ENCODE measurements at places on chromosomes 13 and 19.

- DNase-seq = no peak
These were observed 32.0 kb downstream of the RUBCNL start for GRCh38 chr13:46355088-46355468.

- no peak for DNase-seq
These were observed 426.1 kb upstream of the KLF12 start for GRCh38 chr13:74560325-74560724.

DNA sequence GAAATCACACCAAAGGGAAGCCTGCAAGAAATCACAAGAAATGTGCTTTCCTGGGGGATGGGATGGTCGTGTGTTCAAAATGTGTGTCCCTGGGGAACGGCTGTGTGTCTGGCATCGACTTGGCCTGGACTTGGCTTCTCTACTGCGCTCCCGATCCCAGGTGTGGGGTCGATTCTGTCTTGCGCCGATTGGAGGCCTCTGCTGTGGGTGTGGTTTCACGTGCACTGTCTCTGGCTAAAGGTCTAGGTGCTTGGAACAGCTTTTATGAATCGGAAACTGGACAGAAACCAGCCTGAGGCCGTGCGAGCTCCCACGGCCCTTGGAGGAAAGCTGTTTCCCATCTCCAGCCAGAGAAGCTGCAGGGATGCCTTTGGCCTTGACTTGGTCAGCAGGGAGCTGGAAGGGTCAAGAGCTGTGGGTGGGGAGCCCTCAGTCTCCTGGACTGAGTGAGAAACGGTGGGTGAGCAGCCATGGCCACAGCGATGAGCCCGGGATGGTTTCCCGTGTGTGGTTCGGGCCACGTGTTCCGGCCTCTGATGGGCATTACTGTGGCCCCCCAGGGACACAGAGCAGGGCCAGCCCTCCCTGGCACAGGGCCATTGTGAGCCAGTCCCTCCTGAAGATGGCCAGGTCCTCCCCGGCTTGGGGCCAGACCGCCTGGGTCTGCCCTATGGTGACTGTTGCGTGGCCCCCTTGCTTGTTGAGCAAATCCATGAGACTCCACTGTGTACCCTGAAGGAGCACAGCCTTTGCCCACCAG, 29.7 kb downstream of the MCF2L start:
- DNase-seq = no peak

DNA sequence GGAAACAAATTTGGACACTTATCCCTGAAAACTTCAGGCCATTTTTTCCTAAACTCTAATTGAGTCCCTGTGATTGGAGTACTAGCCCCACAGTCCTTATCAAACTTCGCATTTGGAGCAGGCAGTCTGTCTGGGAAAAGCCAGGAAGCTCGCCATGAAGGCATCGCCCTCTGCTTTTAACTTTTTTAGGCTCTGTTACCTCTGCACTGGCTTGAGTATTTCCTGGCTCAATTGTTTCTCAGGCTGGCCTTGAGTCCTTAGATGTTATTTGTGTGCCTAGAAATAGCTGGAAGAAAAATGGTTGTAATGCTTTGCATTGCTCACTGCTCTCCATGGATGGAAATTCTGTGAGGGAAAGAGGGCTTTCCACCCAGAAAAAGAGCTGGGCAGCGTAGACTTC, 24.2 kb downstream of the ACTN4 start:
- no peak for DNase-seq

DNA sequence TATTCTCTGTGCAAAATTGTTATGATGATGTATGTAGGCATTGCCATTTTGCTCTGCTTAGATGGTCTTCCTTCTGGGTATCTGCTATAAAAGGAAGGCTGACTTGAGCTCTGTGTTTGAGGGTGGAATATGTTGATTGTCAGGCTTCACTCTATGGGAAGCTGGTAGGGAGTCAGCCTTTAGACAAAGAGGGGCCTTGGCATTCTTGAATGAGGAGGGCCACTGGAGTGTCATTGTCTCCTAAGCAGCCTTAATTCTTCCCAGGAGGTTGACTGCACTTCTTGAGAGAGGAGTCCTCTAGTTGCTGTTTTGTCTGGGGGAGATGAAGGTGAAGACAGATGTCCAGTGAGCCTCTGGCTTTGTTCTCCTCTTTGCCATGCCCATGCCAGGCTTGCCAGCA, 266.8 kb downstream of the KCNRG start:
- DNase-seq = no peak

GRCh38 chr13:21364916-21365315, 94.2 kb downstream of the ZDHHC20 start:
- no peak for DNase-seq

GRCh38 chr13:53612200-53612599, 583.6 kb downstream of the OLFM4 start:
- no peak for DNase-seq

GRCh38 chr13:45137526-45137925, 17.2 kb downstream of the GTF2F2 start:
- no peak for DNase-seq

DNA sequence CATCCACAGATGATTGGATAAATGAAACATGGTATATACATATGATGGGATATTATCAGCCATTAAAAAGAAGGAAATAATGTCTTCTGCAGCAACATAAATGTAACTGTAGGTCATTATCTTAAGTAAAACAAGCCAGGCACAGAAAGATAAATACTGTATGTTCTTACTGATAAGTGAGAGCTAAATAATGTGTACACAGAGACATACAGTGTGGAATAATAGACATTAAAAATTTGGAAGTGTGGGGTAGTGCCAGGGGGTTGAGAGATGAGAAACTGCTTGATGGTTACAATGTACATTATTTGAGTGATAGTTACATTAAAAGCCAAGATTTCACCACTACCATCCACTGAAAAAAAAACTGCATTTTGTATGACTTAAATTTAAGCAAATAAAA, 26.0 kb upstream of the GPC6 start:
- DNase-seq = no peak

- DNase-seq = no peak
These were observed 5.2 kb downstream of the MCOLN1 start for GRCh38 chr19:7527516-7528191.

DNA sequence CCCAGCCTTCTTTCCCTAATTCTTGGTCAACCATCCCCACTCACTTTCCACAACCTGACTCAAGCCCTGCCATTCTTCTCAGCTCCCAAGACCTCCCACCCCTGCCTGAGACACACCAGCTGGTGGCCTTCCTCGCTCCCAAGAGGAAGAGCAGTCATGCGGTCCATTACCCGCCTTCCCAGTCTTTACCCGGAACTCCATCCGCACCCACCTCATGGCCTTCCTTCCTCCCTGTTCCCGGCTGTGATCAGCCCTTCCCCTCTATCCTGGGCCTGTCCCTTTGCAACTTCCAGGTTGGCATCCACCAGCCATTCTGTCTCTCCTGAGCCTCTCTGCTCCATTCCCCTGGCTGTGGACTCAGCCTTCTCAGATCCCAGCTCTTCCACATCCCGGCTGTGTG, 18.6 kb upstream of the INSR start:
- no peak for DNase-seq

GRCh38 chr13:111328574-111329410, 8.3 kb downstream of the TEX29 start:
- no peak for DNase-seq

All from fibroblast of skin of scalp (primary cell).